WERI-Rb-1 (cell line): ENCODE measurements at places on chromosomes 4 and X.

GRCh38 chrX:144819406-144819805 is 427.9 kb upstream of the SPANXN1 start:
- DNase-seq = no peak

DNA sequence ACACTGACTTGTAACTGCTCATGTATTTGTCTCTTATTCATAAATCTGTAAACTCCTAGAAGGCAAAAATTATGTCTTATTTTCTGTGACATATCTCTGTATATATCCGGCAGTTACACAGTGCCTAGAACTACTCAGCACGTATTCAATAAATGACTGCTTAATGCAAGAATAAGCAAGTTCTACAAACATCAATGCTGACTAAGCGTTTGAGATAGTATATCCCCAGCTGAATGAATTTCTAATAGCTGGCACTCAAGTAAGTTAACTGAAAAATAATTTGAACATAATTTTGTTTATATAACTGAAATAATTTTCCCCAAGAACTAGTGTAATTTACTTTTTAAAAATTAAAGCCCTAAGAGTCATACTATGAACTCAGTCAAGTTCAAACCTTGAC is 113.7 kb downstream of the ARAP2 start:
- no peak for DNase-seq

DNA sequence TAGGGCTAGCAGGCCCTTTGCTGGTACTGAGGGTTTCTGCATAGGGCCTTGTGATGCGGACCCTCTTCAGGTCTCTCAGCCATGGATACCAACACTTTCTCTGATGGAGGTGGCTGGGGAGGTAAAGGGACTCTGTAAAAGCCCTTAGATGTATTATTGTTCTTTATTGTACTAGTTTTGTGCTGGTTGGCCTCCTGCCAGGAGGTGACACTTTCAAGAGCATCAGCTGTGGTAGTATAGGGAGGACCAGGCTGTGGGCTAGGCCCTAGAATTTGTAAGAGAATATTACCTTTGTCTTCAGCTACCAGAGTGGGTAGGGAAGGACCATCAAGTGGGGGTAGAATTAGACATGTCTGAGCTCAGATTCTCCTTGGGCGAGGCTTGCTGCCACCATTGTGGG is 936.3 kb downstream of the CENPC start:
- DNase-seq = no peak

DNA sequence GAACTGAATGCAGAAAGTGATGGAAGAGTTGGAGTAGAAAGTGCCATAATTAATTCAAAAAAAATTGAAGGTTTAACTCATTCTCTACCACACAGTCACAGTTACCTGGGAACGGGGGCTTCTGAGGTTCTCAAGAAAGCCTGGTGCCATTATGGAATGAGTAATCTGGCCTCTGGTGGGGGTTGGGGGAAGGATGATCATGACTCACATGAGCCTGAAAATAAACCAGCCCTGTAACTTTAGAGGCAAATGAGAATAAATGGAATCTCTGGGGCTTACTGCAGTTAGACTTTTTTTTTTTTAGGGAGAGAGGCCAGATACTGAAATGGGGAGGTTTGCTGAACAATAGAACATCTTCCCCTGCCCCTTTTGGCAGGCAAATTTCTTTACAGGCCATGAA is 55.3 kb downstream of the SOD3 start:
- peak; percentile 26 for DNase-seq

GRCh38 chr4:173171987-173172386 is 3.4 kb downstream of the GALNT7 start:
- DNase-seq = no peak

DNA sequence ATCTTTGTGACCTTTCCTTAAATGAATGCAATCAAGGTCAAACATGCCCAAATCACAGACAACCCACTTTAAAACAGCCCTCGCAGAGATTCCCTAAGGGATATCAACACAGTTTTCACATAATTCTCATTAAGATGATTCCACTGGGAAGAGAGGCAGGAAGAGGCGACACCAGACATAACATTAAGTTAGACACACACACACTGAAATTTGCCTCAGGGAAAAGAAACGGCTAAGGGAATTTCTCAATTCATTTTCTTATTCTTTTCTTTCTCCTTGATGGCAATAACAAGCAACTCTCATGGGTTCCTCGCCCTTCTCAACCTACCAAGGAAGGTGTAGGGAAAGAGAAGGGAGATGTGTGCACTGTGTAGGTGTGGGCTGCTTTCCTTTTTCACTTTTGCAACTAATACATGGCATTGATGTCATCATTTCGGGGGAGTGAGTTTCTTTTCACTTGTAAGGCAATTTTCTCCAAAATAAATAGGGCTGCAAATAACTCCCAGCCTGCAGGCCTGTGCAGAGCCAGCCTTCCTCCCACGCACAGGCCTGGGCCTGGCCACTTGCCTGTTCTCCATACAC is 41.4 kb downstream of the SOD3 start:
- DNase-seq = no peak

DNA sequence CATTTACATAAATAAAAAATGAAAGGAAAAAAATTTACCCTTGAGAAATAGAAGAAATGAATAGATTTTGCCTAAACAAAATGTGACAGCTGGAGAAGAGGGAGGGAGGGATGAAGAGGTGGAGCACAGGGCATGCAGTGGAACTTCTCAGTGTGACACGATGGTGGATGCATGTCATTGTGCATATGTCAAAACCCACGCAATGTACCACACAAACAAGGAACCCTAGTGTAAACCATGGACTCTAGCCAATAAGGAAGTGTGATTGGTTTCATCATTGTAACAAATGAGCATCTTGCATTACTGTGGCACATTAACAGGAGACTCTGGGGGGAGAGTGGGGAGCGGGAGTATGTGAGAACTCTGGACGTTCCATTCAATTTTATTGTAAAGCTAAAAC is 58.6 kb downstream of the GATB start:
- DNase-seq = no peak

GRCh38 chr4:47334652-47335051 is 128.8 kb downstream of the COMMD8 start:
- DNase-seq = no peak

- DNase-seq = peak; percentile 20
These were observed 58.6 kb upstream of the ZC4H2 start for GRCh38 chrX:65034668-65035445.

DNA sequence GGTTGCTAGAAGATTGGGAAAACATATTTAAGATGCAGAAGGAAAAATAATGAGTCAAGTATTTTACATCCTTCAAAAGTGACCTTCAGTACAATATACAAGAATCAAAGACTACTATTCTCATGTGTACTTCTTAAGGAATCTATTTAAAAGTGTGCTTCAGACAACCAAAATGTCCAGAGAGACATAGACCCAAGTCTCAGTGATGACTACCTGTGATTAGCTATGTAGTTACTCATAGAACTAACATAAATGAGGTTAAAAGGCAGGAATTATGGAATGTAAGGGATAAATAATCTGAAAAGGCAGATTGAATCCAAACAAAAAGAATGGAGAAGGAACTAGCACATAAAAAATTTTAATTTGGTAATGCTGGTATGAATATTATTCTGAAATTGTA is 634.7 kb upstream of the FAM241A start:
- DNase-seq = no peak

DNA sequence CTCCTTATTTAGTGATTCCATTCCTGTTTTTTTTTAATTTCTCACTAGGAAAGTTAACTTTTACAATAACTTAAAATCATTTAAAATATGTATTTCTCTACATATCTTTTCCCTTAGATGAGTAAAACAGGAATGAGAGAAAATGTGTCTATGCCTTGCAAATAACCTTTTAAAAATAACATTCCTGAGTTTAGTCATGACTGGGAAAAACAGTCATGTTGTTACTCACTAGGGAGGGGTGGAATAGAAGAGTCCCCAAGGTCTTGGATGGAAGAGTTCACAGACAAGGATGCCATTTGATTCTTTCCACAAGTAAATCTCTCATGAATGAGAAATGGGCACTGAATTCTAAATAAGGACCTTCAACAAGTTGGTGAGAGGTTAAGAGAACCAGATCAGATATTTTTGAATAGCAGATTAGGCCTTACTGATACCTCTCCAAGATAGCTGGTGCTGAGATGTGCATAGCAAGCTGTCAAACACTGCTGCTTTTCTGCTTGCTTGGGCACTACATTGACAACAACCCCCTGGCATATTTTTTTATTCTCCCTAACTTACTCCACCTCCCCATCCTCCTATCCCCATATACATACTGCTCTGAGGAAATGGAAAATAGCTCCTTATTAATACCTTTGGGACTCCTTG is 25.1 kb downstream of the UGDH start:
- DNase-seq = no peak

DNA sequence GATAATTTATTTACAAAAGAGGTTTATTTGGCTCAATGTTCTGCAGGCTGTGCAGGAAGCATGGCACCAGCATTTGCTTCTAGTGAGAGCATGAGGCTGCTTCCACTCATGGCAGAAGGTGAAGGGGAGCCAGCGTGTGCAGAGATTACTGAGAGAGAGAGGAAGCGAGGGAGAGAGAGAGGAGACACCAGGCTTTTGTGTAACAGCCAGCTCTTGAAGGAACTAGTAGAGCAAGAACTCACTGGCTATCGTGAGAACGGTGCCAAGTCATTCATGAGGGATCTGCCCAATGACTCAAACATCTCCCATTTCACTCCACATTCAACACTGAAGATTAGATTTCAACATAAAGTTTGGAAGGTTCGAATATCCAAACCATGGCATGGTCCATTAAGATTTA is 12.7 kb downstream of the GUCY1A1 start:
- DNase-seq = no peak

- peak; percentile 35 for DNase-seq
These were observed 35.6 kb downstream of the FRMPD3 start for GRCh38 chrX:107485013-107485412.

DNA sequence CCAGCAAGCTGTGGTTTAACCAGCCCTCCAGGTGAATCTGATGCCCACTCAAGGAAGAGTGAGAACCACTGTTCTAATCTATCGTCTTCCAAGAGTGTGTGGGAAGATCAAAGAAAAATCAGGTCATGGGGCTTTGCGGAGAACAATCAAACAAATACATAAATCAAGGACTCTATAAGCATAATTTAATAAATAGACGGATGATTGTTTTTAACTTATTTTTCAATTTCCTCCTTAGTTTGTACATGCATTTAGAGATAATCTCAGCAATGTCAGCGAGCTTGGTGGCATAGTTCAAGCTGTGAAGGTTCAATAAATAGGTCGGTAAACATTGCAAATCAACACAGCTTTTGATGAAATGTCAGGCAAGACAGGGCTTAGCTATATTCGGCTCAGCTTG is 84.9 kb downstream of the DMD start:
- DNase-seq = no peak

- no peak for DNase-seq
These were observed 60.6 kb upstream of the FAT4 start for GRCh38 chr4:125254106-125254505.

DNA sequence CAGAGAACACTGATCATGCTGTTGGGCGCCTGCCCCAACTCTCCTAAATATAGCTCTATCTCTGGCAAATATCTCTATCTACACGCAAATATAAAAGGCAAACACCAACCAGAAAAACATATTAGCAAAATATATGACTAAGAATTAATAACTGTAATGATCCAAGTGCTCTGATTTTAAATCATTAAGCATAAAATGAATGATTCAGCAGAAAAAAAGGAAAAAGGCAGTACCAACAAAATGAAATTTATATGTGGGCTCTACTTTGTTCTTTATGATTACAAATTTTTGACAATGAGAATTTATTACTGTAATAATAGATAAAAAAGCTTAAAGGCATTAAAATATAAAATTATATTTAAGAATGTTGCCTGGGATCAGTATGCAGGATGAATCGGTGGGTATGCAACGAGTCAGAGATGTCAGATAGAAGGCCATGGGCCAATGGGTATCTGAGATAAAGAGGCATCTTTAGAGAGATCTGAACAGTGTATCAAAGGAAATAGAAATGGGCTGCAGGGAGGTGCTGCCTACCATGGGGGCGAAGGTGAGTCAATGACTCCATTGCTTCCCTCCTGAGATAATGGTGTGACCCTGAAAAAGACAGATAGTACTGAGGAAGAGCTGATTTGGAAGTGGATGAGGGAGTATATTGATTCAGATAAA is 234.8 kb downstream of the SCFD2 start:
- no peak for DNase-seq

DNA sequence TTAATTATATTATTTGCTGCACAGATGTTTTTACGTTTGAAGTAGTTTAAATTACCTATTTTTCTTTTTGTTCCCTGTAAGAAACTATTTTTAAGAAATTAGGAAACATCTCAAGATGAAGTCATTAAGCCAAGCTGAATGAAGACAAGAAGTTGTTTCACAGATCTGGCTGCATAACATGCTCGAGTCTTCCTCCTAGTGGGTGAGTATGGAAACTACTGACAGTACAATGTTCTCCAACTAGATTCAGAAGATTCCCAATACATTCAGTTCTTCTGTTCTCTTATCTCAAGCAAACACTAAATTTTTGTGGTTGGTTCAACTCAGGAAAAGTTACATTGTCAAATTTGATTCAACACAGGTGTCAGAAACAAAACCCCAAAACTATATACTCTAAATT is 256.8 kb upstream of the VCX start:
- no peak for DNase-seq

DNA sequence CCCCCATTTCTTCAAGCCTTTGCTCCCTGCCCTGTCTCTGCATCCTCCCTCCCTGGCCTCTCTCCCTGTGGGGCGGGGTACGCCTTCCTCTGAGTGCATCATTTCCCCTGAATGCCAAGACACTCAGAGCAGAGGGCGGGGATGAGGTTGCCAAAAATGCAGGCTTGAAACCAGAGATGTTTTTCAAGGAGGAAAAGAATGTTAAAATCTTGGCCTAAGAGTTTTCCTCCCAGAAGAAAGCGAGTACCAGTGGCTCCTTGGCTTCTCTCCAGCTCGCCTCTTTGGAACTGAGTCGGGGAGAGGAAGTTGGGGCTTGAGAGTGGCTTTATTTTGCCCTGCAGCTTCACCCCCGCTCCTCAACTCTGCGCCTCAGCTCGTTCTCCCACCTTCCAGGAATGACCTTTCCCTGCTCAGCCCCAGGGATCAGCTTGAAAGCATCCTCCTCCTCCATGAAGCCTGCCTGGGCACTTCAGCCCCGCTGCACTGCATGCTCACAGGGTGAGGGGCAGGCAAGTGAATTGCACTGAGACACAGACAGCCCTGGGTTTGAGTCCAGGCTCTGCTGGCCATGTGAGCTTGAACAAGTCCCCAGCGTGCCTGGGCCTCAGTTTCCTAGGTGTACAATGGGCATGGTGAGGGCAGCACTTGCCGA is 57.5 kb upstream of the SORCS2 start:
- DNase-seq = no peak

DNA sequence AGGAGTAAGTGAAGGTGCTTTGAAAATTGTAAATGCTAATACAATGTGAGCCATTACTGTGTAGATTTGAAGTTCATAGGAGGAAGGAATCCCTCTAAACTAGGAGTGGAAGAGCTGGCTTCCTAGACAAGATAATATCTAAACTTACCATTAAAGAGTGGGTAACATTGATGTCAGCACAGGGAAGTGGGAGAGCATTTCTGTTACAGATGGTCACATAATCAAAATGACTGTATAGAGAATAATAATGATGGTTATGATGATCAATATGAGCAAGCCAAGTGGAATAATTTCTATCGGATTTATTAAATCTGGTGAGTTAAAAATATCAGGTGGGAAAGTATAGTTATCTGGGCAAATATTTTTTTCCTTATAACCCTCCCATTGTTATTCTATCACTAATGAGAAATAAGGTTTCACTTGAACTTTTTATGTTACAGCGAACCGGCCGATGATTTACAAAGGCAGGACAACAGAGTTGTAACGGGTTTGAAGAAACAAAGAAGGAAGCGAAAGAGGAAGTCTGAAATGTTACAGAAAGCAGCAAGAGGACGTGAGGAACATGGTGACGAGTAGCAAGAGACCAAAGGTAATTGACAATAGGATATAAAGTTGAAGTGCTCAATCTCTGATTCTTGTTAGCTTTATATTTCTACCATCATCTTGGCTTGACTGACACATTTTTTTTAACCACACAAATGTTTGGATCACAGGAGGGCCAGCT is 43.5 kb downstream of the FMR1NB start:
- no peak for DNase-seq
